ENCODE measurements at places on chromosomes 5 and 9. TPM values are rescaled to one million over a fixed set of nuclear protein-coding genes. Genes with fewer than 3 reads are reported as not detected.

GRCh38 chr9:85420750-85421149 lies 321.0 kb downstream of the AGTPBP1 start:
- no peak for DNase-seq

DNA sequence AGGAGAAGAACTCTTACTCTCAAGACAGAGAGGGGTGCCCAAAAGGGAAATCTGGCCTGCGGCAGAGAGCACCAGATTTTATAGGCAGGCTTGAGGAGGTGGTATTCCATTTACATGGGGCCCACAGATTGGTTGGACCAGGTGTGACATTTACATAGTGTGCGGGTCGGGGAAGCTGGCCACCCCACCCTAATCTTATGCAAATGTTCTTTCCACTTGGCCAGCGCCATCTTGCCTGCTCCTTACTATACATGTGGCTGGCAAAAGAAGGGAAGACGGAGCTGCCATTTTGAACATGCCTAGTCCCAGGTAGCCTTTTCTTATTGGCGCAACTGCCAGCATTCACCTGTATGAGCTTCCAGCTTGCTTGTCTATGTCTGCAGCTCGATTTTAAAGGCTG lies 34.8 kb downstream of the PLEKHG4B start:
- DNase-seq = no peak

DNA sequence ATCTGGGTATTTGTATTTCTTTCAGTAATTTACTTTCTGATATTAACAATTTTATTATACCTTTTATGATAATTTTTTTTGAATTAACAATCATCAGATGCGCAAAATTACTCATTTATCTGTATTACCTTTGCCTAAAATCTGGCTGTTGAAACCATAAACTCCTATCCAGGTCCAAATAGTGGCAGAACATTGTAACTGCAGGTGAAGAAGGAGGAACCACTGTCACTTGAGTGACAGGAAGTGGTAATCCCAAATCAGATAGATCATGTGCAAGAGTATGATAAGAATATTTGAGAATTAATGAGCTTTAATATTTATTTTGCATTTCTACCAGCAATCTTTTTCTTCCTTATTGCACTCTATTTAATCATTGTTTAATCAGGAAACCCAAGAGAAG lies 139.3 kb upstream of the TLE4 start:
- DNase-seq = no peak

DNA sequence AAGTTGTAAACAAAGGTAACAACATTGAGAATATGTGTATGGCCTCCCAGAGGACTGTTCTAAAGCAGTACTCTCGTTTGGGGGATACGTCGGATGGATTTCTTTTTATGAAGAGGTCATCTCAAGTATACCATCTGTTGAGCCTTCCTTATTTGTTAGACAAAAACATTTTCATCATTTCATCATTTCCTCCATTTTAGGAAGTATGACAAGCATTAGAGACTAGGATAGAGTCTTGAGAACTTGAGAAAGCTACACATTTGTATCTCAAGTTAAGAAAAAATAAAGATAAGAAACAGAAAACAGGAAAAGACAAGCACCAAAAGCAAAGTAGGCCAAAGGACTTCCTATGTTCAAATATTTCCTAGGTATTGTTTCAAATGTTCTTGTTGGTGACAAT lies 307.0 kb downstream of the EFNA5 start:
- no peak for DNase-seq

DNA sequence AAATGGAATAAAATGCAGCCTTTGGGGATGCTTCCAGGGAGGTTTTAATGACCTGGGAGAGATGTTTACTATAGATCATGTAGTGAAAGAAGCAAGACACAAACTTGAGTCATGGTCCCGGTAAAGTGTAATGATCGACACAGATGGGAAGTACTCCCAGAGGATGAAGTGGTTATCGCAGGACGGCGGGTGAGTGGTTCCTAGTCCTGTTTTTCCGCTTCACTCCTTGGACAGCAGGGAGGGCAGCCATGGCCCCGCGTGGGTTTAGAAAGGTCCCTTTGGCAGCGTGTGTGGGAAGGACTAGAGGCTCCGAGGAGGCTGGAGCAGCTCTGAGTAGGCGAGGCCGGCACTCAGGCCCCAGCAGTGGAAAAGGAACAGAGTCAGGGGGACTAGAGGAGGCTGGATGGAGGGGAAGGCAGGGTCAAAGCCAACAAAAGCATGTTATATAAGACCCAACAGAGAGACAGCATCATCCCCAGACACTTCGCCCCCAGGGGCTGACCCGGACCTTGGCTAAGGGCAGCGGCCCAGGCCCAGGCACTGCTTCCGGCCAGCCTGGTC lies 49.2 kb upstream of the STXBP1 start:
- DNase-seq = no peak

DNA sequence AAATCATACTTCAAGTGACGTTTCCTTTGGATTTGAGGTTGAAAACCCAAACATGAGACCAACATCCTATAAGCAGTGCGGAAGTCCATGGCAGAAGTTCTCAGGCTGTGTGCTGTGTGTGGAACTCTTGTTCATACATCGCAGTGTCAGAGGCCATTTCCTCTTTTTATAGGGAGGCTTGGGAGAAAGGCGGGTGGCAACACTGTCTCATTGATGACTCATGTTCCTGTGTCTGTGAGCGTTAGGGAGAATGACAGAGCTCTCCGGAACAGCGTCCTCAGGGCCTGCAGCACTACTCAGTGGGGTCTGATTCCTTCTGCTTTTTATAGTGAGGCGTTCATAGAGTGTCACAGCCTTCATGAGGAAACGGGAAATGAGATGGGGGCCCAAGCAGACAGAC lies 98.8 kb upstream of the BASP1 start:
- DNase-seq = no peak

DNA sequence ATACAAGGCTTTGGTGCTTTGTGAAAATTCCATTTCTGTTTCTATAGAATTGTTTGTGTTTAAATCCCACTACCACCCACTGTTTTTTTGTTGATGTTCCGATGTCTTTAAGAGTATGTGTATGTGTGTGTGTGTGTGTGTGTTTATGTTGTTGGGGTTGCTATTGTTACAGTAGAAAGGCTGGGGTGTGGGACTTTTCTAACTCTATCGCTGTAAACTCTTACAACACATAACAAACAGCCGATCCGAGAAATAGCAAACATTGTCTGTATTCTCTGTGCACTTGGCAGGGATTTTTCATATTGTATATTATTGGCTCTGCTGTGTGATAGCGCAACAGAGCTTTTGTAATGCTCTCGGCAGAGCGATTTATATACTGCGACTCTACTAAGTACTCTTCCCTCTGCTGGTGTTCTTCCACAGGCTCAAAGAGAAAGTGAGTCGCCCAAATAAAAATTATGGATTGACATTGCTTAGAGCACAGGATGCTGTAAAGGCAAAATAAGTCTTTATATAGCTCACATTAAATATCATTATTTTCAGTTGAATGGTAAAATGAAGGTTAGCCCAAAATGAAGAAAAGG lies 492.2 kb upstream of the ARRDC3 start:
- no peak for DNase-seq

- DNase-seq = no peak
These were observed 24.1 kb upstream of the CDH9 start for GRCh38 chr5:27062451-27062850.

DNA sequence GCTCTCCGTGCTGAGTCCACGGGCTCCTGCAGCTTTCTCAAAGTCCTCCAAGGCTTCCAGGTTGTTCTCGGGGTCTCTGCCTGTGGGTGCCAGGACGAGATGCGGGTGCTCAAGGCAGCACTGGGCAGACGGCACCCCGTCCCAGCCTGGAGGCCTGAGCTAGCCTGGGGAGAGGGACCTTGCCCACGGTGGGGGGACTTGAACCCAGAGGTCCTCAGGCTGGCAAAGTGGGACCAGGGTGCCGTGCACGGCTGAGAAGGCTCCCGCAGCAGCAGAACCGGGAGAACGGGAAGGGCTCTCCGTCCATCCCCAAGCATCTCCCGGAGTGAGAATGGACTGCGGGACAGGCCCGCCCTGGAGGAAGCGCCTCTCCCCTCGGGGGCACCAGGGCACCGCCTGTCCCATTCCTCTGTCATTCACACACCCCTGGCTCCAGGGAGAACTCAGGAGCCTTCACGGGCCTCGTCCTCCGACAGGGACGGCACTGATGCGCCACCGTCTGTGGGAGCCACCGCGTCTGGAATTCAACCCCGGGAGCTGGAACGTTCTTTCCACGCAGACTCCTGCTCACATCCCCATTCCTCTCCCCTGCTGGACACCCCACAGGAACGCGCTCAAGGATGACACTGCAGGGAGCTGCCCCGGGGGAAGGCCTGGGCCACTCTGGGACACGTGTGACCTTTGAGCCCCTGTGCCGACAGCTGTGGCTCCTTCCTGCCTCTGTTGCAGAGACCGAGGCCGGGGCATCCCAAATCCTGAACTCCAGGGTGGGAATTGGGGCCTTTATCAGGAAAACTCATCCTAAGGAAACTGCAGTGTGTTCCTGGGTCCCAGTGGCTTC lies 16.3 kb upstream of the OBP2B start:
- DNase-seq = no peak

DNA sequence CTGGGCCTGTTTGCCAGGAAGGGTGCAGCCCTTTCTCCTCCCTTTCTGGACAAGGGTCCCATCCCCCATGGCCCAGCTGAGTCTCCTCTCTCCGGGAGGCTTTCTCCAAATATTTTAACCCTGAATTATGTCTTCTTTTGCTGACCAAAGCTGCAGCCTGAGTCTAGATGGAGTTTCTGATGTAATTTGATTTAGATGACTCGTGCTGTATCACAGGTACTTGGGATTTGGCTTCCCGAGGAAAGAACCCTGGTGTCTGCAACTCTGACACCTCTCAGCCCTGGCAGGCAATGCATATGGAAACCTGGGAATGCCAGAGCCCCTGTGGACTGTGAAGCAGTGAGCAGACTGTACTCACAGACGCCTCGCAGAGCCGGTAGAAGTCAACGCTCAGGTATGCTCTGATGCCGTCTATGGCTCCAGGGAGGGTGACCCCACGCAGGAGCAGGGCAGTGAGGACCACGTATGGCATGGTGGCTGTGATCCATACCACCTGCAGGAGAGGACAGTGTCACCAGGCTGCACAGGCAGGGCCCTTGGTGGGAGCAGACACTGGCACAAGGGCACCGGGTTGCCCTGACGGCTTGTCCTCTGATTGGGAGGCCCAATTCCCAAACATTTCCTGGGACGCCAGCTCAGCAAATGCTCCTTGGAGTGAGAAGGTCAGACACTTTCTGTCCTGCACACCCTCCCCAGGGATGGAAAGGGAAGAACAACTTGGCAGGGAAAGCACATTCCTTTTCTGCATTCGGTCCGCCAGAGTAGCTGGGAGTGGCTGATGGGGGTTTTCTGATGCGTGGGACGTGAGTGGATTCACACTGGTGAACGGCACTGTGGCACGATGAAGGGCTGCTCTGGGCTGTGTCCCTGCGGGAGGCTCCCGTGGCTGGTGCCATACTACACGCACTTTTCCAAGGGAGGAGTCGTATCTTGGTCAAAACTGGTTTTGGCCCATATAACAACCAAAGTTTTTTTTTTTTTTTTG lies 24.7 kb downstream of the SLC6A3 start:
- DNase-seq = peak; percentile 1

DNA sequence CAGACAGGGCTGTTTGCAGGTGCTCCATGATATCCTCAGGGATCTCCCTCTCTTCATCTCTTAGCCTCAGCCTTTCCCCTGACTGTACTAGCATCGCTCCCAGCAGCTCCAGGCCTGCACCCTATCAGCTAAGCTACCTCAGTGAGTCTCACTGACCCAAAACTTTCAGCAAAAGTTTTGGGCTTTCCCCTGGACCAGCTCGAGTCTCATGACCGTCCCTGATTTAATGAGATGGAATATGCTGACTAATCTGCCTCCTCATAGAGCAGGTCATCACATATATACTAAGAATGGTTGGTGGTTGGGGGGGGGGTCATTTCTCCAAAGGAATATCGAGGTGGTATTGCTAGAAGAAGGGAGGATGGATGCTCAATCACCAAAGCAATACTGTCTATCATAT lies 151.5 kb downstream of the NR3C1 start:
- DNase-seq = no peak

GRCh38 chr5:34626036-34626435 lies 30.1 kb upstream of the RAI14 start:
- DNase-seq = no peak

DNA sequence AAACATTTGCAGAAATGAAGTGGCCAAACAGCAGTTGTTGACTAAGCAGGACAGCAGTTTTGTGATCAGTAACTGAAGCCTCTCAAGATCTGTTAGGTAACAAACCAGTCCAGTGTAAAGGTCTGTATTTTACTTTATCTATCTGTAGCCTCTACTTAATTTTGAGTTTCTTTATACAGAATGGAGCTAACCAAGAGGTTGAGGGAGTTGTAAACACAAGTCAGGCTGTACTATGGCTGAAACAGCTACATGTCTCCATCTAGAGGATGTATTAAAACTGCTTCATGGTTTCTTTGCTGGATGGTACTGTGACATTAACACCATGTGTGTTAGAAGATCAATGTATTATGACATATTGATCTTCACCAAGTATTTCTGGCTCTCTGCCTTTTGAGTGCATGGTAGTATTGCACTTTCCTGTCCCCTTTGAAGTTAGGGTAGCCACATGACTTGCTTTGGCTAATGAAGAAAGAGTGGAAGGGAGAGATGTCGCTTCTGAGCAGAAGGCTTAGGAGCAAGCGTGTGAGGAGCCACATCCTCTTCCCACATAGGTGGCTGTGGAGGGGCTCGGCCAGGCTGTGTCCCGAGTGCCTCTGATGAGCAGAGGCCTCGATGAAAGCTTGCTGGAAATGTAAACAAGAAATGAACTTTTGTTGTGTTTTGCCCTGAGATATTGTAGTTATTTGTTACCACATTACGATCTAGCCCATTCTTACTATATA lies 105.6 kb upstream of the PCA3 start:
- no peak for DNase-seq

DNA sequence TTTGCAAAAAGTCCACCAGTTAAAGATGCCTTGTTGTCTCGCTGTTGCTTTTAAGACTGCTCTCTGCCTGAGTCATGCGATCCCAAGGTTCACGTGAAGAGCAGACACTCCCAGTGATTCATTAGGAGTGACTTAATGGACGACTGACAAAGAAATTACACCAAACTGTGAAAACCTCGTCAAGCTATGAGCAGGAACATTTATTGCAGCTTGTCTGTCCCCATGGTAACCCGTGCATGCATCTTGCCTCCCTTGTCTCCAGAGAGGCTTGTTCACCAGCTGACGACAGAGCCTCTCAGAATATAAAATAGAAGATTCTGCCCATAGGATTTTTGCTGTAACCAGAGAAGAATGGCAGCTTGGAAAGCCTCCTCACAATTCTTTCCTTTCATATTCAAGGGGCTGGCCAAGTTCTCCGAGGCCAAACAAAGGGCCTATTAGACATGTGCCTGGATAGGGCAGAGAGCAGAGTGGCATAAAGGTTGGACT lies 352.7 kb downstream of the SPOCK1 start:
- no peak for DNase-seq

- DNase-seq = peak; percentile 30
These were observed 984 bp downstream of the STXBP1 start for GRCh38 chr9:127612939-127613582.

The CHSY3 gene
- not detected for total RNA-seq

The EGR1 gene
- total RNA-seq = 24.2 TPM

The GPR151 gene
- not detected for total RNA-seq

The GFI1B gene
- 1.1 TPM for total RNA-seq

The GABRA1 gene
- 0.10 TPM for total RNA-seq

The CWC27 gene
- 18.2 TPM for total RNA-seq

The PCDHB2 gene
- total RNA-seq = 0.13 TPM

The CNTNAP3B gene
- total RNA-seq = not detected

The IRX1 gene
- total RNA-seq = not detected
